ENCODE measurements at places on chromosomes 2 and 18.
A peak's percentile ranks its signal among the peaks of the same experiment; 100 is the strongest.

DNA sequence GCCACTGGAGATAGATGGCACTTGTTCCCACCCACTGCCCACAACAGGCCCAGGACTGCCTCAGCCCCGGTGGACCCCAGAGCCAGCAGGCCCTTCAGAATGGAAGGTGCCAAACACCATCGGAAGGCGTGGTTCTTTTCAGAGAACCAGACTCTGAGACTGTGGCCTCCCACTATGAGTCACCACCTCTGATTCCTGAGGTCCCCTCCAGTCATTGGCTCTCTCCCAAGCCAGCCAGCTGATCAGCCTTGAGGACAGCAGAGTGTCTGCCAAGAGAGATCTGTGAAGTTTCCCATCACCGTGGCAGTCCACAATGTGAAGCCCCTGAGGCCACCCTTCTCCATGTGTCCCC is 10.4 kb upstream of the MAP3K2 start:
- peak; percentile 97 for DNase-seq

GRCh38 chr2:236749346-236749745 is 179.7 kb downstream of the ACKR3 start:
- no peak for DNase-seq

GRCh38 chr2:224032283-224032682 is 6.8 kb downstream of the SERPINE2 start:
- no peak for DNase-seq

- peak; percentile 6 for DNase-seq
These were observed 19.3 kb downstream of the GEMIN6 start for GRCh38 chr2:38797250-38797676.

- DNase-seq, result no peak
These were observed 25.2 kb upstream of the LCLAT1 start for GRCh38 chr2:30421604-30422443.

- peak; percentile 73 for DNase-seq
These were observed at the start of gene TET3 for GRCh38 chr2:73984203-73984921. Gene TET3 (plus strand): TSS chr2:73984910. CDS start chr2:73986404, 1,494 bp downstream.

DNA sequence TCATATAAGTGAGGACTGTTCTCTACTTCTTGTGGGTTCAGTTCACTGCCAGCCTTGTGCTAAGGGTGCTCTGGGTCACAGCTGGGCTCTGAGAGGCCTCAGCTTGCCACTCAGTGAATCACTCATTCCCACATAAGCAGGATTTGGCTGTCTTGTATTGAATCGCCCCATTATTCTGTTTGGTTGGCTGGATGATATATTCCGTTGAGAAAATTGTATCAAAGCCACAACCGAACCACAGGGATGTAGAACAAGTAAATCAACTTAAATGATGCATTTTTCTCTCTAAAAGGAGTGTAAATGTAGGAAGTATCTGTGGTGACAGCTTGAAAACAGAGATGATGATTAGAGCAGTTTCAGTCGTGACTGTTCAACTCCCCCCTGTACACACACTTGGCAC is 39.6 kb downstream of the TTC39C start:
- no peak for DNase-seq

- no peak for DNase-seq
These were observed 1635.0 kb upstream of the ACVR2A start for GRCh38 chr2:146209842-146210275.

DNA sequence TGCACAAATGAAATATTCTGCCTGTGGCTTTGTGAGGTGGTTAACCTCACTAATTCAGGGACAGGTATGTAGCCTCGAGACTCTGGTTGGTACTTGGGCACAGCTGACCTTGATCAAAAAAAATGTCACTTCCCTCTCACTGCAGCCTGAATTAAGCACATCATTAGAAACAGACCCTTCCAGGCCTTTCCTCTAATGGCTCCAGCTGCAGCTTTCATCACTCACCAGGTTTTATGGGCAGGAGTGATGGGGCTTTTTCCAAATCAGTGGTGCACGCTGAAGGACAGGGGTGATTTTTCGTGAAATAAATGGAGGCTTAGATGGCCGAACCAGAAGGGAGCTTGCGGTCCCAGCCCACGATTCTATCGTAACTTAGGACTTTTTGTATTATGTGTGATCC is 213.0 kb upstream of the RAB12 start:
- DNase-seq, result no peak

GRCh38 chr18:66916834-66917233 is 312.9 kb upstream of the CDH19 start:
- no peak for DNase-seq

- DNase-seq, result no peak
These were observed 92.5 kb downstream of the KCNF1 start for GRCh38 chr2:11004199-11004598.
